GM04504 (cell line): ENCODE measurements at places on chromosomes 2 and 18.

GRCh38 chr2:24840962-24841945 is 48.0 kb downstream of the CENPO start:
- DNase-seq, result no peak

- no peak for DNase-seq
Observed at GRCh38 chr2:104043864-104044263, 810.1 kb upstream of the POU3F3 start.

- DNase-seq, result peak; percentile 59
Observed at GRCh38 chr18:69250305-69251151, 150.2 kb upstream of the DOK6 start.

- no peak for DNase-seq
Observed at GRCh38 chr2:157574165-157574564, 54.5 kb downstream of the ACVR1C start.

DNA sequence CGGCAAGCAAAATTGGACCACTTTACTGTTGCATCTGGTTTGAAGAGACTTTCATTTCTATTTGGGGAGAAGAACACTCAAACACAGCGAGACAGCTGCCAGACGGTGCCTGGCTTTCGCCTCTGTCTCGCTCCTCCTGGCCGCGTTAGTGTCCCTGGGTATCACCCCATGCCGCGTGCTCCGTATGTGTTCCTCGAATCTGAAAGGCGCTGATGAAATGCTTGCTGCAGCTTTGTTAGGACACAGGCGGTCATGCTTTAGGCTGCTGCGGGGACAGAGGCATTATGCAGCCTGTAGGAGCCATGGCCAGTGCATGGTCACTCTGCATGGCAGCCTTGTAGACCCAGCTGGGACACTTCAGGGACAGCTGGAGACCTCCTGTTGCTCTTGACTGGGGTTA is 53.9 kb downstream of the LDLRAD4 start:
- DNase-seq, result no peak

GRCh38 chr2:69940691-69941090 is 20.7 kb downstream of the ASPRV1 start:
- no peak for DNase-seq

DNA sequence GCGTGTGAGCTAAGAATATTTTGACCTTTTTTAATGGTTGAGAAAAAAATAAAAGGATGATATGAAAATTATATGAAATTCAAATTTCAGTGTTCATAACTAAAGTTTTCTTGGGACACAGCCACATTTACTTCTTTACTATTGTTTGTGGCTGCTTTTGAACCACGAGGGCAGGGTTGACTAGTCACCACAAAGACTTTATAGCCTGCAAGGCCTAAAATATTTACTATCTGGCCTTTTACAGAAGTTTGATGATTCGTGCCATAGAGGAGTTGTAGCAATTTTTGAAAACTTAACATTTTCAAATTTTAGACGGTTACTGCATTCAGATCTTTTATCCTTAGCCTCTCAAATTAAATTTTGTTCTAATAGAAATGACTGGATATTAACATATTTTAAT is 69.9 kb downstream of the LIMS1 start:
- no peak for DNase-seq

DNA sequence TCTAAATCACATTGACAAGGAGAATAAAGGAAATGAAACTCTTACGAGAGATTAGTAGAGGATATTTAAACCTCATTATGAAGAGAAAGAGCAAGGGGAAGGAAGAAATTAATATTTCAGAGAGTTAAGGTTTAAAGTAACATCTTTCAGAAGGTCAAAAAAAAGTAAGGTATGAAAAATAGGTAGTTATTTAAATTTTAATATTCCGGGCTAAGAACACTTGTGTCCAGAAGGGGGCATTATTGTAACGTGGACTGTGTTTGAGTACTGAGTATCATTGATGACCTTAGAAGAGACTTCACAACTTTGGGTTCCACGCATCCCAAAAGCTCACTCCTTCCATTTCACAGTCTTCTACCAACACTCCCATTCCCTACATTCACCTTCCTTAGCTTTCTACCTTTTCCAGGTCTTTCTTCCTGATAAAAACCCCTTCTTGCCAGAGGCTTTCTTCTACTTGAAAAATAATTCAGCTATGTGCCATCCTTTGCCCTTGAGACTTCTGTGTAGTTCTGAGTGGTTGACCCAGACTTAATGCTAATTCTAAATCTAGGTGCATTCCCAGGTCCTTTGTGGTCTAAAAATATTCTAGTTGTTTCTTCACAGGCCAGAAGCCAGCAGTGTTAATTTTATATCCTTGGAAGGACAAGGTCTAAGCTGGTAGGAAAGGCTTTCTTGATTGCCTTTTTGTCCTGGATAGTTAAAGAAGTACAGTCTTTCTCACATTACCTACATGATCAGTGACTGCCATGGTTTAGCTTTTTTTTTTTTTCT is 16.5 kb downstream of the DYNC1I2 start:
- DNase-seq, result no peak

GRCh38 chr18:26536664-26537063 is 11.7 kb downstream of the KCTD1 start:
- DNase-seq, result no peak

DNA sequence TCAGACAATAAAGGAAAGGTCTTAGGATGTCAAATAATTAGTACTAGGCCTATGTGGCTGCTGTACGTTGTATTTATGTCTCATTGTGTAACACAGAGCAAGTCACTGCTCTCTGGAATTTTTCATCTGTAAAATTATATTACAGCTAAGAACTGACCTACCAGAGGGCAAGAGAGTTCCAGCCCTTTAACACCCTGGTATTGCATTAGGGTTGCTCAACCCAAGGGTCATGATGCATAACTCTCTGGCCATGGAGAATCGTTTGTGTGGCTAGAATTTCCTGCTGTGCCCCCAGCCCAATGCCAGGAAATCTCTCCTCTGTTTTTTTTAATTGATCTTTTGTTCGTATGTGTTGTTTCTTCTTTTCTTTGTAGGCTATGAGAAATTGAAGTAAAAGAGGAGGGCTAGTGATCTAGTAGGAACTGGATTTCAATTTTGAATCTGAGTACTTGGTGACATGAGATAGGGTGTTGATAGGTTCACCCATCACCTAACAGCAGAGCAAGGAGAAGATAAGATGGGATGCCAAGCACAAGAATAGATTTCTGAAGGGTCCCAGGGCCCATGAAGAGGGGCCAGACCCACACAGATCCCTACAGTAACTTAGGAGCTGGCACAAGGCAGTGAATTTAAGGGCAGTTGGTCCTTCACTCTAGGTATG is 571.2 kb upstream of the TNP1 start:
- peak; percentile 29 for DNase-seq

DNA sequence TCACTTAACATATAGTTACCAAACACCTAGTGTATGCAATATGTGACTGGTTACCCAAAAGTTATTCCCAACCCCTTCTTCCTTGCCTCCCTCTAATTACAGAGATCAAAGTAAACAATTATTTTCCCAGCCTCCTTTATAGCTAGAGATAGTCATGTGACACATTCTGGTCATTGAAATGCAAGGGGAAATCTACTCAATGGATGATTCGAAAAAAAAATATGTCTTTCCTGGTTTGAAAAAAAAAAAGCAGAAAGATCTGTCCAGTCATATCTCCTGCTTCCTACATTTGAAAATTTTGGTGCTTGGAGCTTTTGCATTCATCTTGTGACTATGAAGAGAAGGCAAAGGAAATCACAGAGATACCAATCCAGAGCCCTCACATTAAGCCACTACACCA is 27.6 kb upstream of the UGP2 start:
- DNase-seq, result no peak

GRCh38 chr2:68737711-68738110 is 3.1 kb downstream of the ARHGAP25 start:
- no peak for DNase-seq

DNA sequence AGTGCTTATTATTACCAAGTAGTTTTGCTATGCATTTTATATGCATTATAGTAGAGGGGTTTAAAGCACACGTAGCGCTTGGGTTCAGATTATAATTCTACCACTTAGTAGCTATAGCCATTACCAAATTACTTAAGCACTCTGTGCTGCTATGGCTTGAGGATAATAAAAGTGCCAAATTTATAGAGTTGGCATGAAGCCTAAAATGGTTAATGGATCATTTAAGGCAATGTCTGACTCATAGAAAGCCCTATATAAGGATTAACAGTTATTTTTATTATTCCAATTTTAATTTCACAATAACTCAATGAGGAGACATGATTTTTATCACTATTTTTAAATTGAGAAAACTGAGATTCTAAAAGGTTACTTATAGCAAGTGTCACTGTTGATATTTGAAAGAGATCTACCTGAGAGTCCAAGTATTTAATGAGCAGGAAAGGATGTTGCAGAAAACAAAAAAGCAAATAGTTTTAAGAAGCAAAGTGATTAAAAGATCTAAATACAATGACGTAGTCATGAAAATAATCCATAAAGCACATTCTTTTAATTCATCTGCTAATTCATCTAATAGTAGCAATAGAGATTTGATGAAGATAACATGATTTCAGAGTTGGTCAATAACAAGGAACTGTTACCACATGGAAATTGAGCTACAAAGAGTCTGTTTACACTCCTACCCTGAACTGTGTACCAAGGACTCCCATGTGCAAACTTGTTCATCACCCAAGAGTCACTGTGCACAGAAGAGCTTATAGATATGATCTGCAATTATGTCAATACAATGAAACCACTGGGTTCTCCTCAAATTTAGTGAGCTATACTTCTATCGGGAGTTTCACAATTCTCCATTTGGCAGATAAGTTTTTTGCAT is 78.8 kb upstream of the DTNA start:
- DNase-seq, result no peak

DNA sequence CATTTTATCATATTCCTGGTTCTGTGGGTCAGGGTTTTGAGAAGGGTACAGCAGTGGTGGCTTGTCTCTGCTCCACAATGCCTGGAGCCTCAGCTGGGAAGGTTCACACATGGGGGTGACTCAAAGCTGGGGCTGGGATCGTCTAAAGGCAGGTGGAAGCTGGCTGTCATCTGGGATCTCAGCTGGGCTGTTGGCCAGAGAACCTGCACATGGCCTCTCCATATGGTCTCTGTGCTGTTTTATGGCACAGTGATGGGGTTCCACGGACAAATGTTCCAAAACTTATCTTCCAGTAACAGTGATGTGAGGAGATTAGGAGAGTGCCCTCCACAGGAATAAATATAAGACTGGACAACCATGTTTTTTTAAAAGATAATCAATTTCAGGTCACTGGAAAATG is 191.4 kb downstream of the SS18 start:
- no peak for DNase-seq

DNA sequence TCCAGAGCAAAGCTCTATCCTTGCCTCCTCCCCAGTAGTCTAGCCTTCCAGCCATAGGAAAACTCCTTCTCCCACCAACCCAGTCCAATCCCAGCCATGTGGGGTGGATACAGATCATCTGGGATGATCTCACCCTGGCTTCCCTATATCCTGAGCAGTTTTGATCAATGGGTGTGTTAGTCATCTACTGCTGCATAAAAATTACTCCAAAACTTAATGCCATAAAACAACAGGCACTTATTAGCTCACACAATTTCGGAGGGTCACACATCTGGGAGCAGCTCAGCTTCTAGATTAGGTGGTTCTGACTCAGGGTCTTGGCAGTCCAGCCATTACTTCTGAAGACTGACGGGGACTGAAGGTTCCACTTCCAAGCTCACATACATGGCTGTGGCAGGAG is 190.4 kb downstream of the SPP2 start:
- DNase-seq, result peak; percentile 71

- DNase-seq, result no peak
Observed at GRCh38 chr2:148538375-148538774, 106.2 kb upstream of the EPC2 start.

- DNase-seq, result no peak
Observed at GRCh38 chr2:175844169-175844568, 157.9 kb downstream of the LNPK start.

DNA sequence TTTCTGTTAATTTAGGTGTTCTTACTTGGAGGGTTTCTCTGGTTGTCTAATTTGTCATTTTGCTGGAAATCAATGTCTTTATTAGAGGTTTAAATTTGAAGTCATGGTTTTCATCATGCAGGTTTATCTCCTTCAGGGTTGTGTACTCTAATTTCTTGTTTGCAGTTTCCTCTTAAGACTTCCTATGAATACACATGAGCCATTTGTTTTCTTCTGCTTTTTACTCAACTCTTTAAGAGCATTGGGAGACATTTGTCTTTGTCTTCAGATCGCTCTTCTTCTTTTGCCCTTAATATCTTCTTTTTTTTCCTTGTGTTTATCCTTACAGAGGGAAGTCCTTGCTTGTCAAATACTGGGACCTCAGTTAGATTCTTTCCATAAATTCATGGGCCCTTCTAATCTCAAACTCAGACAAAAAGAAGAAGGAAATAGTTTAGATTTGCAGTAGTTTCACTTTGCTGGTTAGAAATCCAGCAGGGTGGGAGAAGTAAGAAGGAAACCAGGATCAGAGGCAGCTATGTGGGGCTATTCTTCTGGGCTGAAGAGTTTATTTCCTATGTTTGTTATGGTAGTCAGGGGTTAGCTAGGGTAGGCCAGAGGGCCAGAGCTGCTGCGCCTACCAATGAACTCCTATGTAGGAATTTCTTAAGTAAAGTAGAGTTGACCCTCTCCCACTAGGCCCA is 176.6 kb downstream of the DYSF start:
- DNase-seq, result no peak

DNA sequence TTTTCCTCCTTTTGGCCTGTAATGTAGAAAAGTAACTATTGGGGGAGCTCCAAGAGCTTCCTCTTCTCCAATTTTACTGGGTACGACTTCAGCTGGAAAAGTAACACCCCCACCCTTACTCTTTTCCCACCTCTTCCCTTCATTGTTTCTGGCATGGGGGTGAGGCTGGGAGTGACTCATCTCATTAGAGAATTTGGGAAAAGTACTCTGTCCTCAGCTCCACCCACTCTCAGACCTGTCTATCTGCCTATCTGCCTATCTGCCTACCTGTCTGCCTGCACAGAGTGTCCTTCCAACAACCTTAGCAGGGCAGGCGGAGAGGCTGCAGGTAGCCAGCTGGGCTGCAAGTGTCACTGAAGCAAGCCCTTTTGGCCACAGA is 93.6 kb downstream of the EPHA4 start:
- DNase-seq, result no peak

DNA sequence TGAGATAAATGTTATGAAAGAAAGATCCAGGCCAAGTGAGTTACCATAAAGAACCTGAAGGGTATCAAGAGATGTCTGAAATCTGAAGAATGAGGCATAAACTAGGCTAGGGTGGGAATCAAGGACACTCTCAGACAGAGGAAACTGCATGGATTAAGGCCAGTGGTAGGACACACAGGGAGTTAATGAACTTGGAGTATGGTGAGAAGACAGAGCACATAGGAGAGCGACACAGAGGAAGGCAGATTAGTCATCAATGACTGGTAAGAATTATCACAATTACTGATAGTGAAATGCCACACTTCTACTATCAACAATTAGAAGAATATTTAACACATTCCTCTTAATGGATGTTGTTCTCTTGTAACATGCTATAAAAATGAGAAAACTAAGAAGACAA is 76.9 kb downstream of the TTC21B start:
- no peak for DNase-seq

DNA sequence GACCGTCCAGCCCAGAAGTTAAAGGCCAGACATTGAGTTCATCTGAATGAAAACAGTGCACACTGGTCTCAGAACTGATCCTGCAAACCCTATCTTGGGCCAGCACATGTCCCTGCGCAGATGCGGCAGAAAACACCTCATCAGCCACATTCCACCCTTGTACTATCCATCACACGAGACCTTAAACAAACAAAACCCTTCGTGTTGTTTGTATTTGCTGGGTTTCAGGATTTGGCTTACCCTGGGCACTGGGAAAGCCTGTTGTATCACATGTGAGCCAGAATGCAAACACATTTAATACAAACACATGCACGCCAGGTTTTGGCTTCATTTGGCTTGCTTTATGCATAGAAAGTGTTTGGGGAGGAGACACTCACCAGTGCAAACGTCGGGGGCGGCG is 12.5 kb downstream of the WIPF1 start:
- DNase-seq, result no peak
